ENCODE measurements at places on chromosomes 16 and 17.

- DNase-seq = no peak
Measured at GRCh38 chr16:997440-998051, 16.0 kb downstream of the SOX8 start.

GRCh38 chr17:8679126-8679525 lies 48.6 kb upstream of the MYH10 start:
- no peak for DNase-seq

GRCh38 chr17:18968945-18969887 lies 17.3 kb downstream of the SLC5A10 start:
- DNase-seq = no peak

DNA sequence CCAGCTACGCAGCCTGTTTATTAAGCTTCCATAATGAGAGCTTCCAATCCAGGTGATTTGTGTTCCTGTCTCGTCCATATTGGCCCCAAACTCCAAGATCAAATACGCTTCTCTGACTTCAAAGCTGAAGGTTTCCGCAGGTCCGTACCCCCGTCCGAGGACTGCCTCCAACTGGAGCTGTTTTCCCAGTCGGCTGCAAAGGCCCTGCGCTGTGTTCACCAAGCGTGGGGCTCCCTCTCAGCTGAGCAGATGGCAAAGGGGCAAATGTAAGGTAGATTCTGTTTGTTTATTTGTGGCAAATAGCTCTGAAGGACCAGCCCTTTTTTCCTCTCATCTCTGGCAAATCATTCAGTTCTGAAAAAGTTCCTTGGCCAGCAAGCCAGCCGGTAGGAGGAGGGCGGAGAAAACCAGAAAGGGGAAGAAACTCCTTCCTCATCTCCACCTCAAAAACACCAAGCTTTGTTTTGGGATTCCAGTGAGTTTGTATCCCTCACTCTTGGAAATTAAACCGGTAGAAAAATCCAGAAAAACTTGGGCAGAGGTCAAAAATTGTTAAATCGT lies 35.2 kb downstream of the NXN start:
- DNase-seq = no peak

GRCh38 chr17:68790492-68790891 lies 164.7 kb downstream of the ABCA8 start:
- no peak for DNase-seq

DNA sequence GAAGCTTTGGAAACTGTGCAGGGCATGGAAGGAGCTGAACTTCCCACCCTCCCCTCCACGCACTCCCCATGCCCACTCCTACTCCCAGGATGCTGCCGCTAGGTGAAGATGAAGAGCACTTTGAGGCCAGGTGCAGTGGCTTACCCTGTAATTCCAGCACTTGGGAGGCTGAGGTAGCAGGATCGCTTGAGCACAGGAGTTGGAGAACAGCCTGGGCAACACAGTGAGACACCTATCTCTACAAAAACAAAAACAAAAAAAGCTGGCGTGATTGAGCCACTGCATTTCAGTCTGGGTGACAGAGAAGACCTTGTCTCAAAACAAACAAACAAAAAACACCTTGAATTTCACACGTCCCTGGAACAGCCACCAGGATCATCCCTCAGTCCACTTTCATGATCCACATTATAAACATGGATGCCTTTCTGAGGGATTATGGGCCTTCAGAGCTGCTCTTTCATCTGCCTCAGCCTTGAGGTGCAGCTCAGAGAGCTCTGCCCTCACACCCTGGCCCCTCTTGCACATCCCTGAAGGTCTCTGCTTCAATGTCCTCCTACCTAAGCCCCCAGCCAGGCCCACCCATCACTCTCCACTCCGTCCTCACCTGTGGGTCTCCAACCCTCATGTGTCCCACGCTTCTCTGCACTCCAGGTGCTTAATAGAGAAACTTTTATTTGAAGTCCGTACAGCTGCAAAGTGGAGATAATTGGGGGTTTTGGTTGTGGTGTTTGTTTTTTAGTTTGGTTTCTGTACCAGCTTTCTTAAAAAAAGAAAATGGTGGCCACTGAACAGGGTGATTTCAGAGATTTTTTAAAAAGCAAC lies 25.8 kb downstream of the PHB1 start:
- DNase-seq = no peak

DNA sequence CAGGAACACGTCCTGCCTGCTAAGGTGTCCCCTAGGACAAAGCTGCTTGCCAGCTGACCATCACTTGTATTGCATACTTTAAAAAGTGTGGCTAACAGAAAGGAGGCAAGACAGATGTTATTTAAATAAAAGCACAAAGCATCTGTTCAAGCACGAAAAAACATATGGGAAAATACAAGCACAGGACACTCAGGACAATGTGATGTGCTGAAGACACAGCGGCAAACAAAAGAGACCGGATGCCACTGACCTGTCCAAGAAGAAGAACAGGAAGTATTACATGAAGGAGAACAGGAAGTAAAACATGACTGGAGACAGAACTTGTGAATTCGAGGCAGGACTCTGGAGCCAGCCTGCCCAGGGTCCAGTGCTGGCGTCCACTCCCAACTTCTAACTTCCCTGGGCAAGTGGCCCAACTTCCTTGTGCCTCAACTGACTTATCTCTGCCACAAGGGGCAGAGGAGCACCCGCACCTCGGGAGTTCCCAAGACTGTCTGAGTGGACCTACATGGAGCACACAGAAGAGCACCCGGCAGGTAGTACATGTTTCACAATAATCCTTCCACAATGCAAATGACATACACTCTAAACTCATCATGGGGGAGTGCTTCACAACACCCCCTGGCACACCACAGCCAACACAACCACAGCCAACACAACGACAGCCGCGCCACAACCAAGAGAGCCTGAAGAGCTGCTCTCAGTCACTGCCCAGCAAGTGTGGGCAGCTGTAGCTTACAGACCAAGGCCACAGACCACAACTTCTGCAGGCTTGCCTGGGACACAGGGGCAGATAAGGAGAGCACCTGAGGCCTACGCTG lies 36.6 kb downstream of the ANKRD11 start:
- DNase-seq = no peak

Measured in AG08396 (cell line).